HS-5 (cell line): ENCODE measurements at places on chromosomes 5 and 9.

- no peak for DNase-seq
Measured at GRCh38 chr9:89484475-89485404, 13.2 kb downstream of the SEMA4D start.

GRCh38 chr5:116872986-116873385 is 298.4 kb upstream of the SEMA6A start:
- peak; percentile 2 for DNase-seq

DNA sequence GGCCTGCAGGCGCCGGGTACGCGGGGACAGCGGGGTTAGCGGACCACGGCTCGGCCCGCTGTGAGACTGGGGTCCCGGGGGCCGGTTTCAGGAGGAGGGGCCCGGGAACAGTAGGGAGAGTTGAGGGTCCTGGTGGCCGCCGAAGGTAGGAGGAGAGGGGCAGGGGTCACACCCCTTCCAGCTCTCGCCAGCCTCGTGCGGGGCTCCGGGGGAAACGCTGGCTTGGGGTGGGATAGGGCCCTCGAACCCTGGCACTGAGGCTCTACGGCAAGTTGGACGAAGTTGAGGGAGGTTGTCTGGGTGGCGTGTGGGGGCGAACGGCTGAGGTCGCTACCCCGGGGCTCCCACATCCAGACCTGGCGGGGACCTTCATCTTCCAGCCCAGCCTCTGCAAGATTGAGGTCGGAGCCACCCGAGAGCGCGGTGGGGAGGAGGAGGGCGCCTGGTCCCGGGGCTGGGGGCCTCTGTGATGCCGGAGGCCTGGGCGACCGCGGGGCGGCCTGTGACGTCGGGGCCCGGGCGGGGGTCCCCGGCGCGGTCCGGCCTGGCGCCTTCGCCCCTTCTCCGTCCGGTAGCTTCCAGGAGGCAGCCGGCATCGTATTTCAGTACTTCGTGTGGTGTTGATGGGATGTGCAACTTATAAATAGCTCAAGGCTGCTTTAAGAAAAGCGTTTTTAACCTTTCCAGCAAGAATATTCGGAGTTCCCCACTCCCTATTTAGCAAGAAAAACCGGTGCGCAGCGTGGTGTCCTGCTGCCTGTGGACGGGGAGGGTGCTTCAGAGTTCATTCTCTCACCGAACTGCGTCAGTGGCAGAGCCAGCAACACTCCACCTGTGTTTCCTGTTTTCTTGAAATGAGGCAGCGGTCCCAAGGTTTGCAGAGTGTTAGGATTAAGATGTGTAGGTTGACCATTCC is 902 bp downstream of the HABP4 start:
- DNase-seq: no peak

- no peak for DNase-seq
Measured at GRCh38 chr5:32709750-32710549, 1.2 kb upstream of the NPR3 start.

GRCh38 chr9:20786807-20787206 is 102.7 kb downstream of the FOCAD start:
- DNase-seq: no peak

DNA sequence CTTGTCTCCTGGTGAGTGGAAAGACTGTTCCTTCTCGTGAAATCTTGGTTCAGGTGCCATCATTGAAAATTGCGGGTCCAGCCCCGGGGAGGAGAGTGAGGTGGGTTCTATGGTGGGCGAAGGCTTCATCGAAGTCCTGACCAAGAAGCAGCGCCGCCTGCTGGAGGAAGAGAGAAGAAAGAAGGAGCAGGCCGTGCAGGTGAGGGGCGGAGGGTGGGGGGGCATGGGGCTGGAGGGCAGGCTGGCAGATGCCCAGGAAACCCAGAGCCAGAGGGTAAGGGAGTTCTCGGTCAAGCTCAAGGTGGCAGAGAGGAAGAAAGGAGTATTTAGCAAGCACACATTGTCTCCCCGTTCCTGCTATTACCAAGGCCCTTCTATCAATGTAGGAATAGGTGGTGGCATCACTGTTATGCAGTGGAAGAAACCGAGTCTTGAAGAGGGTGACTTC is 24.3 kb upstream of the POMT1 start:
- no peak for DNase-seq

DNA sequence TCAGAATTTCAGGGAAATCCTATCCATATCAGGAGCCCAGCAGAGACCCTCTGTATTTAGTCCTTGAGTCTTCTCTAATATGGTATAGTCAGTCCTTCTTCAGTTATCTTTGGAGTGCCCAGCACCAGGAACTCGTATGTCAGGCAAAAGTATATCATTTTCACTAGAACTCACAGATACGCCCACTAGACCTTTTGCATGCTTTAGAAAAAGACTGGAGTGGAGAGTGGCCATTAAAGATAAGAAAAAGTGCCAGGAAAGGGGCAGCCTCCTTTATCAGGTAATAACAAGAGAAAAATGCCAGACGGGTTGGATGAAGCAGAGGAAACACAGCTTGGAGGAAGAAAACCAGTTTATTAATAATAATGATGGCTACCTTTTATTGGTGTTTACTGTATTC is 63.5 kb downstream of the GPR21 start:
- no peak for DNase-seq

DNA sequence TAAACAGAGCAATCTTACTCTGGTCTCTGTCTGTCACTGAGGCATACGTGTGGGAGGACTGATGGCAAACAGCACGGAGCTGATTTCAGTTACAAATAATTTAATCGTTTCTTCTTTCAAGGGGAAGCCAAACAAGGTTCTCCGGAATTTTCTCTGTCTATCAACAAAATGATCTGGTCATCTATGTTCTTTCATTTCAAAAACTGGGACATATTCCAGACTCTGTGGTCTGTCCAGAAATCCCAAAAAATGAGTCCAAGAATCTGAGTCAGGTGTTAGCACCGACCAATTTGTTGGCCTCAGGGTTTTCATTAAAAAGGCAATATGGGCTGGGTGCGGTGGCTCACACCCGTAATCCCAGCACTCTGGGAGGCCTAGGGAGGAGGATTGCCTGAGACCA is 69.9 kb upstream of the ZNF608 start:
- no peak for DNase-seq

GRCh38 chr5:77156379-77156778 is 54.1 kb upstream of the PDE8B start:
- no peak for DNase-seq

GRCh38 chr5:10491673-10492026 is 50.0 kb downstream of the ROPN1L start:
- no peak for DNase-seq

DNA sequence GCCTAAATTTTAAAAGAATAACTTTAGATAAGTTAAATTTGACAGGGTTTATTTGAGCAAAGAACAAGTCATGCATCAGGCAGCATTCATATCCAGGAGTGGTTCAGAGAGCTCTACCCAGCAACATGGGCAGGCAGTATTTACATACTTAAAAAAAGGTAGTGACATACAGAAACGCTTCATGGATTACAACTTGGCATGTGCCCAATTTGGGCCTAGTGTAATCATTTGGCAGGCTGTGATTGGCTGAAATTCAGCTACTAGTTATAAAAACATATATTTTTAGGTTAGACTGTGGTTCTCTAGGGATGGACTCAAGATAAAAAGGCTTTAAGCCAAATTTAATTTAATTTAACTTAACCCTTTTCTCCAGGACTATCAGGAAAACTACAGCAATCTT is 374.0 kb upstream of the ADAMTS16 start:
- no peak for DNase-seq

- DNase-seq: peak; percentile 62
Measured at GRCh38 chr5:149404746-149405549, 25.9 kb upstream of the IL17B start.

DNA sequence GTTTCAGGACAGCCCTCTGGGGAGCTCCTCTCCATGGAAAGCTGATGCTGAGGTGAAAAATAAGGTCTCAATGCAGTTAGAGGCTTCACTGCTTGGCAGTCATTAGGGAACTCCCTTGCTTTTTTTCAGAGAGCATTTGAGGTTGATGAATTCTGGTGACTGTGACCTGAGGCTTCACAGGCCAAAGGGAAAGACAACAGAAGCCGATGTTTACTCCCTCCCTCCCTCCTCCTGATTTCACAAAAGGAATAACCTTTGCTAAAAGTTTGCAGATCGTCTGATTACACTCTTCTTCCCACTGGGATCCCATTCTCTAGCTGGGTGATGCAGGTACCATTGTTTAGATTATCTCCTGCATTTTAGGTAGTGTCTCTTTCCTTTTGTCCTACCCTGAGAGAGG is 329.4 kb downstream of the KIF4B start:
- DNase-seq: no peak

DNA sequence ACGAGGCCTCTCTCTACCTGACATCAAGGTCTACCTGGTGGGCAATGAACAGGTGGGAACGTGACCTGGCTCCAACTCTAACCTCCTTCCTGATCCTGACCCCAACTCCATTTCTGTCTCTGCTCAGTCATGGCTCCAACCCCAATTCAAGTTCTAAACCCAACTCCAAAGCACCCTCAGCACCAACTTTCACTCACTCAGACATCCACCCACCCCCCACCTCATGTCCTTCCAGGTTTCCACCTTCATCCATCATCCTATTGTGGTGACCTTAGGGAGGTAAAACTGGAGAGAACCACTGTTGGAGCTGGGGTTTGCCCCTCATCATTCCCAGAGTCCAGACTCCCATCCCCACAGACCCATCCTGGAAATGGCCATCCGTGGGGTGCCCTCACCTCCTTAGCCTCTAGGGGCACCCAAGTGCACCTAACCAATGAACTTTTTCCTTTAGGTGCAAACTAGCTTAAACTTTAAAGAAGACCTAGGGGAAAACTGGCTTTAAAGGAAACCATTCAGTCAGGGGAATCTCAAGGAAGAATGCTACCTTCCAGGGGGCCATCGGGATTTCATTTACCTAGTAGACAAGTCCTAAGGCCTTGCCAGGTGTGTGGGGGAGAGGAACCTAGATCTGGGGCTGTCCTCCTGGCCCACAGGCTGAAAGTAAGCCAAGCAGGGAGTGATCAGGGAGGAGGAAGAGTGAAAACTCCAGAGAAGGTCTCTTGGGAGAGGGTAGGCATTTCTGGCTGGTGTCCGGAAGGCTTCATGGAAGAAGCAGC is 11.3 kb downstream of the RGS14 start:
- DNase-seq: no peak

DNA sequence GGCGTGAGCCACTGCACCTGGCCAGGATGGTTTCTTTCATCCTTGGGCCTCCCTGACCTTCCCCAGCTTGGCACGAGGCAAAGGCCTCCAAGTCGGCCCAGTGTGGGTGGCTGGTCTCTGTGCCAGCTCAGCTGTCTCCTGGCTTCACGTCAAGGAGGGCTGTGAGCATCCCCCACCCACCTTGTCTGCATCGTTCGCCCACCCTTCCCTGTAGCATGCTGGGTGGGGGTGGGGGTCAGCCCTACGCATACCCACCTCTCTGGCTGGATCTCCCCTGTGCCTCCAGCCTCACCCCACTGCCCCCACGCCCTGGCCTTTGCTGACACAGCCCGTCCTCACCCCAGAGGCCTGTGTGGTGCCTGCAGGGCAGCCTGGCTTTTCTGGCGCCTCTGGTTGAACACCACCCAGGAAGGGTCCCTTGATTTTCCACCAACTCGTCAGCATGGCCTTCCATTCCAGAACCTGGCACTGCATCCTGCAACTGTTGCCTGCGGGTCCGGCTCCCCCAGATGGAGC is 8.8 kb upstream of the WDR5 start:
- DNase-seq: no peak

DNA sequence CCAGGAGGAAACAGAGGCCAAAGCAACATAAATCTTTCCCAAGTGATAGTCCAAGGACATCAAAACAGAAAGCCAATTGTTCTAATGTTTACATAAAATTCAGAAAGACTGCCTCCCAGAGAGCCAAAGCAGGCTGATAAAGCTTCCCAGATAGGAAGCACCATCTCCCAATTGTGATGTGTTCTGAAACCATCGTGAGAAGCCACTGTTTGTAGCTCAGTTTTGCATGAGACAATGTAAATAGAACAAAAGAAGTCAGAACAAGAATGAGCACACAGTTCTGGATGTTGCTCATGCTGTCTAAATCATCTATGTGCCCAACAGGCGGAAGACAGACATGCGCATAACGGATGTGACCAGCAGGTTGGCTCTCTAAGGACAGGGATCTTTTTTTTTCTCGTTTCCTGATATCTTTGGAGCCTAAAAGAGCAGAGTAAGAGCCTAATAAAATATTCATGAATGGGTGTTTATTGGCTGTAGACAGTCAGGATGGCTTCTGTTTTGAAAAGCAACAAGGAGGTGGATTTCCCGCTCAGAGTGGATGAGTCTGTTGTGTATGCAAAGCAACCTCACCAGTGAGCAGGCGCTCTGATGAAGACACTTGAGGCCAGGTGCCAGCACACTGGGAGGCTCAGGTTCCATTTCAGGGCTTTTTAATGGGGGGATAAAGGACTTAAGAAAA is 113.6 kb downstream of the GNA14 start:
- DNase-seq: no peak

DNA sequence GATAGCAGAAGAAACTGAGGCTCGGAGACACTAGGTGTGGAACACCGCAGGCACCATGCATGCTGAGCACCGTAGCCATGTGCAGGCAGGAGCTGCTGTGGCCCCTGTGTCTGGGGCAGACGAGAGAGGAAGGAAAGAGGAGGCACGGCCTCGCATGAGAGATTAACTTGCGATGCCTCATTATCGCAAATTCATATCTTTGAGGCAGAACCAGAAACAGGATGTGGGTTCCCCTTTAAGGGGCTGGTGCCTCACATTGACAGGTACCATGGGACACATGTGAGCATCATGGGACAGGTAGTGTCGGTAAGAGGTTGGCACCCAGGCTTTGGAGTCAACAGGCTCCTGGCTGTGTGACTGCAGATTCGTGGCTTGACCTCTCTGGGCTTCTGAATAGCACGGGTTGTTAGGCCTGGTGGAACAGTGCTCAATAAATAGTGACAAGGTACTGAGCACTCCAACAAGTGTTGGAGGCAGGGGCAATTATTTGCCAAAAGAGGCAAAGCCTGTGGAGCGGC is 40.8 kb downstream of the NAIF1 start:
- DNase-seq: no peak

DNA sequence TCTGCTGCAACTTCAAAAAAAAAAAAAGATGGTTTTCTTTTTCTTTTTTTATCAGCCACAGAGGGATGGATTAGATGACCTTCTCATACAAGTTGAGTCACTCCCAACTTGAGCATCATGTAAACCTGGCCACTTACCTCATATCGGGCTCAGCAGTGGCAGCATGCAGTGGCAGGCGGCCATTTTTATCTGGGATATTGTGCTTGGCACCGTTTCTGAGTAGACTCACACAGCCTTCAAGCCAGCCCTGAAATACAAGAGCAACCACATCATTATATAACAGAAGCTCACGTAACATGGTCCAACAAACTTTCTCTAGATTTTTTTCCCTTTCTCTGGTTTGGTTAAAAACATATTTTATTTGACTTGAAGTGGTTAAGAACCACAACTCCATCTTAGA is 62.6 kb downstream of the ANKRD55 start:
- DNase-seq: no peak

DNA sequence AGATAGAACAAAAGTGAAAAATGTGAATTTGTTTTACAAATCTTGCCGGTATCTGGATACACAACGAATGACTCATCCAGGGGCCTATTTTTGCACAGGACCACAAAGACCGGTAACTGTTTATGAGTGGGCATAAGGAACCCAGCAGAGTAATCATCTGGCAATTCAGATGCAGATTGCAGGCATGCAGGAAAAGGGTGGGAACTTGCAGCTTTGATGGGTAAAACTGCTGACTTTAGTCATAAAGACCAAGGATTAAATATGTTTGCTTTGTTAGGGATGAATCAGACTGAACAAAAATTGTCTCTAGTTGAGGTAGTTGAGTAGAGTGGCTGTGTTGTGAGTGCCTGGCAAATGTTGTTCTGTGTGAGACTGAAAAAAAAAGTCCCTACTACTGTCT is 309.6 kb upstream of the CCNH start:
- DNase-seq: peak; percentile 45
